ENCODE measurements at places on chromosomes 16 and 17.

GRCh38 chr16:29974291-29975133 is 844 bp downstream of the TAOK2 start:
- DNase-seq: peak; percentile 62

DNA sequence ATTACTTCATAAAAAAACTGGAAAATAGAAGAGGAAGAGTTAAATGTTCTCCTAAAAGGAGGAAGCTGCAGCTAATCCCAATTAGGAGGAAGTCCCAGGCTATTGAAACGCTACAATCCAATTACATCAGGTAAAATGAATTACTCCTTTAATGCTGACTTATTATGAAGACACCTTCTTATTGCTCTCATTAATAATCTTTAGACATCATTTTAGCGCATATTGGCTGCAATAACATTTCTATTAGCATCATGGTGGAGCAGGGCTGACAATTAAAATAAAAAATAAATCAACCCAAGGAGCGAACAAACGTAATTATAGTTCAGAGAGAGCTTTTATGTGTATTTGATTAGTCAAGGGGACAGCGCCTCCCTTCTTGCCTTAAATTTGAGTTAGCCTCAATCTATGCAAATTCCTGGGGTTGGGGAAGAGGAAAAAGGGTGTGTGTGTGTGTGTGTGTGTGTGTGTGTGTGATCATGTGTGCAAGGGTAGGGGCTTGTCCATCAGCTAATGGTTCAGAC is 109.0 kb upstream of the IRX6 start:
- no peak for DNase-seq

- no peak for DNase-seq
Measured at GRCh38 chr17:64261417-64262145, 1.5 kb downstream of the TEX2 start.

- peak; percentile 96 for DNase-seq
Measured at GRCh38 chr17:13931111-13931526, 138.2 kb upstream of the COX10 start.

- peak; percentile 28 for DNase-seq
Measured at GRCh38 chr17:31820691-31821435, 38.2 kb downstream of the COPRS start.

DNA sequence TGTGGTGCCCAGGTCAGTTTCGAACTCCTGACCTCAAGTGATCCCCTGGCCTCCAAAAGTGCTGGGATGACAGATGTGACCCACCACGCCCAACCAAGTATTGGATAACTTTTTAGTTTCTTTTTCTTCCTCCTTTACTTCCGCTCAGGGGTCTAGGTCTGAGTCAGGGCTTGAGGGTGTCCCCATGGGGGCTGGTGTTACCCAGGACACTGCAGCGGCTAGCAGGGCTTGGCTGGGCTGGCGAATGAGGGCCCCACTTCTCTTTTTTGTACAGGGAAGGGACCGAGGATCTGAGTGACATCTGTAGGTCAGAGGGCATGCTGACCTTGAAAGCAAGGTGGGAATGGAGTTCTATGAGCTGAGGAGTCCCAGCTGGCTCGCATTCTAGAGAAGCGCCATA is 24.9 kb downstream of the RAB11FIP3 start:
- DNase-seq: peak; percentile 47

DNA sequence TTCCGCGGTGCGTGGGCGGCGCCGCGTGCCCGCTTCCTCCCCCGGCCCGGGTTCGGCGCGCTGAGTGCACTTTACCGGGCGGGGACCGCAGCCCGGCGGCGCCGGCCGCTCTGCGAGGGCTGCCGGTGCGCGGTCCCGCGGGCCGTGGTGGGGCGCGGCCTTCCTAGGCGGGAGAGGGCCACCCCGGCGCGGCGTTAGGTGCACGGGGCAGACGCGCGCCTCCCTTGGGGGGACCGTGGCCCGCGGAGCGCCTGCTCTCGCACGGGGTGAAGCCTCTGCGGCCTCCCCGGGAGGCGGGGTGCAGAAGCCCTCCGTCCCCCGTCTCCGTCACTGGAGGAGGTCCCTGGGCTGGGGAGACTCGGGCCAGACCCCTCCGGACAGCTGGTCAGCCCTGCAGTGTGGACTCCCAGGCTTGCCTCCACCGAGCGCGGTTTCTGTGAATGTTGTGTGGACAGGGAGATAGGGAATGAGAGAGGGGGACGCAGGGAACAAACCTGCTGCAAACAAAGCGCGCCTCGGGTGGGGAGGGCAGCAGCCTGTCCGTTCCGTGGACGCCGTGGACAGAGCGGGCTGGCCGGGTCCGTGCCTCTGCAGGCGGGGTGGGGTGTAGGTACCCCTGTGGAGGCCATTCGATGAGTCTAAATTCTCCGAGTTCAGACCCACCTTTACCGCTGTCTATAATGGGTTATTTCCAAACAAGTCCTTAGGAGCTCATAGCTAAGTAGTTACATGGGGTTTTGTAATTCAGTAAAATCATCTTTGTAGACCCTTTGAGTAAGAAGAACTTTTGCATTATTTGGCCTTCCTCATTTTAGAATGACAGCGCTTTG is 721 bp downstream of the TBCD start:
- DNase-seq: peak; percentile 10

DNA sequence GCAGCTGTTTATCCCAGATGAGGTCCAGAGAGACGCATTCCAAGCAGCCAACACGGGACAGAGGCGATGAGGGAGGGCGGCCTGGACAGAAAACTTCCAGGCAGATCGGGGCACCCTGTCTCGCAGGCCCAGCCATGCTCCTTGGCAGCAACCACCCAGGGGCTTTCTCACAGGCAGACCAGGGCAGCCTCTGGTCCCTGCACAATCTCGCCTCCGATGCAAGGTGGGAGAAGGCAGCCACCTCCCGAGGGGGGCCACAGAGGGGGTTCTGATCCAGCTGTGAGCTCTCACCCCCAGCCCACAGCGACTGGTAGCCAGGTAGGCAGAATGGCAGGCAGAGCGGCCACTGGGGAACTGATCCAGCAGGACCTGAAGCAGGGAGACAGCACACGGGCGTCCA is 48.7 kb downstream of the LMF1 start:
- DNase-seq: no peak

DNA sequence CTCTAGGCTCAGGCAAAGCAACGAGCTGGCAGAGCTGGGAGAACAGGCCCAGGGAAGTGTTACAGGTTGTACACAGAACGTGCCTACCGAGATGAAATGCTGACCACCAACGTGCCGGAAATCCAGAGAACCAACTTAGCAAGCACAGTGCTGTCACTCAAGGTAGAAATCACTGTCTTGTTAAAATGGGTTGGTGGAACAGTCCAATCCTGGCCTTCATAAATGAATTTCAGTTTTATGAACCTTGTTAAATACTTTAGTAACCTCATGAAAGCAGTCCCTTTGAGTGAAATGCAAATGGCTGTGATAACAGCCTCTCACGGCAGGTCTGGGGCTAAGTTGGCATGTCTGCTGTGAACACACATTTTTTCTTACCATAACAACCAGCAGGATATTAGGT is 29.0 kb downstream of the ETV4 start:
- DNase-seq: no peak

DNA sequence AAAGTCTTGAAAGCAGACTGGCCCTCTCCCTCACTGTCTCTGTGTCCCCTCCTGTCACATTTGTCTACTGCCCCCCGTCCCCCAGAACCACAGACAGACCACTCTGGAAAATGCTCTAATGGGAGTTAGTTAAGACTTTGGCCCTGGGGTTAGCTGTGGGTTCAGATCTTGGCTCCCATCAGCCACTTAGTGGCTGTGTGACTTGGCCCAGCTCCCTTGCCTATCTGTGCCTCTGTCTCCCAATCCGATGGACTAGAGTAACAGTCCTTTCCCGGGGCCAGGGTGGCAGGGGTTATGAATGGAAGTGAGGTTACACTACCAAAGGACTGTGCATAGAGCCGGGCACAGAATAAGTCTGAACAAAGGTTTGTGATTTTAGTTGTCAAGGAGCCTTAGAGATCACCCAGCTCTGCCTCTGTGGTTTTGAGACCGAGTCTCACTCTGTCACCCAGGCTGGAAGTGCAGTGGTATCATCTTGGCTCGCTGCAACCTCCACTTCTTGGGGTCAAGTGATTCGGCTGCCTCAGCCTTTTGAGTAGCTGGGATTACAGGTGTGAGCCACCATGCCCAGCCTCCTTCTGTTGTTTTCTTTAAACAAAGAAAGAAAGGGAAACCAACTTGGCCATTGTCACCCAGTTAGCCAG is 23.7 kb downstream of the PPL start:
- no peak for DNase-seq

GRCh38 chr16:67803894-67804293 is 2.5 kb downstream of the RANBP10 start:
- DNase-seq: peak; percentile 53

DNA sequence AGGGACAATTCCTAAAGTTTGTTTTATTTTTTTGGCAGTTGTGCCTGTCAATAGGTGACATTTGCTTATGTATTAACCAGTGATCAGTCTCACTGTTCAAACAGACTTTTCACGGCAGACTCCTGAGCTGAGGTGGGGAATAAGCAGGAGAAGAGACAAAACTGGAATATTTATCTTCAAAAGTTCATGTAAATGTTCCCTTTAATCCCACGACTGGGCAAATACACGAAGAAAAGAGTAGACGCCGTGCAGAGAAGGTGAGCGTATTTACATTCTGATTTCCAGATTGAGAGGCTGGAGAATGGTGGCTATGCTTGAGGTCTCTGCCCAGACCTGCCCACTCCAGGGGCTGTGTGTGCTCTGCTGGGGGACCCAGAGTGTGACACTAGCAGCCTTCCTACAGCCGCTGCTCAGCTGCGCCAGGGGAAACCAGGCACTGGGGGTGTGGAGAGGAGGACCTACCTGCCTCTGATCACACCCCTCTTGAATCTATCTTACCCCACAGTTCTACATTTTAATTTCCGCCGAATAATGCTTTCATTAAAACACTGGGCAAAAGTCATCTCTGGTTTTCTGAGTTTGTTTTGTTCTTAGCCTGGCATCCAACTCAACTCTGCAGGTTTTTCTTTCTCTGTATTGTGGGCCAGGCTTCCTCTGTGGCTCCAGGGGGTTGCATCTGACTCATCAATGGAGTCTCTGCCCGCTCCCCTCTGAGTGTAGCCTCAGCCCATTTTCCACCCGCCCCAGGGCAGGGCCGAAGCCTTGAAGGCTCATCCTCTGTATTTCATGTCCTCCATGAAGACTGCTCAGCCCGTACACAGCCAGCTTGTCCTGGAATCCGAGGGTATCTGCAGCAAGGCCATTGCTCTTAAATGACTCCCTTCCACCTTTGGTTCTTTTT is 237.1 kb downstream of the NTN1 start:
- DNase-seq: no peak

GRCh38 chr17:55056526-55056925 is 88.0 kb downstream of the STXBP4 start:
- no peak for DNase-seq

- no peak for DNase-seq
Measured at GRCh38 chr16:1940273-1941161, 2.5 kb downstream of the MSRB1 start.

DNA sequence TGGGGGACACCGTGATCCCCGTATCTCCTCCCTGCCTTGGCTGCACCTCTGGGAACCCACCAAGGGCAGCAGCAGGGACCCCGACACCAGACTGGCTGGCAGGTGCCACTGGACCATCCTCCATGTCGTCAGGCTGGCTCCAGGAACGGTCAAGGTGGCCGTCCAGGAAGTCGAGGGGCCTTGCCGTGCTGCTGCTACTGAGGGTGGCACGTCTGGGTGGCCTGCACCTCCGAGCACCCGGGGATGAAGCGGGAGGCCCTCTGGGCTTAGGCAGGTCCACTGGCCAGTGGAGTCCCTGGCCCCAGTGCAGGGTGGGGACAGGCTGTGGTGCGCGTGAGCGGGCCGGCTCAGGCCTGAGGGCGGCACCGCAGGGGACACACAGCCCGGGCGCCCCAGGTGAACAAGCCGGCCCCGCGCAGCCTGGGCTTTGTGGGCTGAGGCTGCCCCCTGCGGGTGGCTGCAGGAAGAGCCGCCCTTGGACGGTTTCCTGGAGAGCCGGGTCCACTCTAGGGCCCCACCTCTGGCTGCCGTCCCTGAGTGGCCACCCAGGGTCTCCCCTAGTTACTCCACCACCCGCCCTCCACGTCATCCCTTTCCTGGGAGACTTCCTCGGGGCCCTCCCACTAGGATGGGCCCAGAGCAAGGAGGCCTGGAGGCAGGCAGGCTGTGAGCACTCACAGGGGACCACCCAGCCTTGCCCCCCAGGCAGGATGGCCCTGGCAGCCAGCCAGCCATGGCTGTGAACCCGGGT is 42.8 kb upstream of the ZC3H18 start:
- DNase-seq: peak; percentile 70

GRCh38 chr17:38572669-38573365 is 32.9 kb downstream of the SRCIN1 start:
- DNase-seq: no peak

GRCh38 chr16:49278567-49278827 is 3.1 kb downstream of the CBLN1 start:
- no peak for DNase-seq

GRCh38 chr16:31179219-31179746 is 656 bp upstream of the FUS start:
- DNase-seq: no peak

DNA sequence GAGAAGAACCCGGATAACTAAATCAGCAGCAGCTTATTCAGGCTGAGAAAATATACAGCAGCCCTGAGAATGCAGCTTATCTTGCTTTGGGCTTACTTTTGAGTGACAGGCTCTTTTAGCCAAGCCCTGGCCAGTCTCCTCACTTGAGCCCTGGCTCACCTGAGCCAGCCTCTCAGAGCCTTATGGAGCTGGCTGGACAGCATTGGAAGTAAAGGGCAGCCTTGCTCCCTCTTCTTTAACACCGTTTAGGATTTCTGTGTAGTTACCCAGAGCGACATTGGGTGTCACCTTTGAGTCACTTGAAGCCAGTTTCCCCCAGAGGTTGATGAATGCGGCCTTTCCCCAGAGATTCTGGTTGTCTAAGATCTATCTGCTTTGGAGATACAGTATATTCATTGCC is 7.7 kb upstream of the NPIPB2 start:
- peak; percentile 53 for DNase-seq

GRCh38 chr16:25966172-25967097 is 274.7 kb downstream of the HS3ST4 start:
- no peak for DNase-seq

GRCh38 chr17:17570798-17571716 is 20.5 kb downstream of the PEMT start:
- no peak for DNase-seq

DNA sequence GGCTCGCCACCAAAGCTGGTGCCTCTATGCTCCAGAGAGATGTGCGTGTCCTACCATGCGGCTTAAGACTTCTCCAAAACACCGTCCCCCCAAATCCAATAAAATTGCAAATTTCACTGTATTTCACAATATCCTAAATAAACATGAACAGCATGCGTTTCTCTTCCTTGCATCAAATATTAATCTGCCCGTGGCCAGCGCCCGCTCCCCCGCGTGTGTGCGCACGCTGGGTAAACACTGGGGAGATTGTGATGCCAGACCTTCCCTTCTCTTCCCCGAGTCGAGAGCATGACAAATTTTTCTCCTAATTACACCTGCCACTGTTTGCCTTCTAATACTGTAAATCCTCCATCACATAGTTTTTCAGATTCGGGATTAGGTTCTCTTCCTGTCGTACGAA is 148.1 kb downstream of the MRM1 start:
- no peak for DNase-seq

- DNase-seq: no peak
Measured at GRCh38 chr16:67431775-67432505, 1.0 kb downstream of the HSD11B2 start.

GRCh38 chr16:1150511-1150982 is 2.4 kb upstream of the CACNA1H start:
- DNase-seq: no peak

GRCh38 chr16:591231-591630 is 1.4 kb downstream of the RAB40C start:
- no peak for DNase-seq

All from suppressor macrophage treated with lipopolysaccharide for 4 hours (primary cell).